ENCODE measurements at places on chromosomes 11 and 22.

DNA sequence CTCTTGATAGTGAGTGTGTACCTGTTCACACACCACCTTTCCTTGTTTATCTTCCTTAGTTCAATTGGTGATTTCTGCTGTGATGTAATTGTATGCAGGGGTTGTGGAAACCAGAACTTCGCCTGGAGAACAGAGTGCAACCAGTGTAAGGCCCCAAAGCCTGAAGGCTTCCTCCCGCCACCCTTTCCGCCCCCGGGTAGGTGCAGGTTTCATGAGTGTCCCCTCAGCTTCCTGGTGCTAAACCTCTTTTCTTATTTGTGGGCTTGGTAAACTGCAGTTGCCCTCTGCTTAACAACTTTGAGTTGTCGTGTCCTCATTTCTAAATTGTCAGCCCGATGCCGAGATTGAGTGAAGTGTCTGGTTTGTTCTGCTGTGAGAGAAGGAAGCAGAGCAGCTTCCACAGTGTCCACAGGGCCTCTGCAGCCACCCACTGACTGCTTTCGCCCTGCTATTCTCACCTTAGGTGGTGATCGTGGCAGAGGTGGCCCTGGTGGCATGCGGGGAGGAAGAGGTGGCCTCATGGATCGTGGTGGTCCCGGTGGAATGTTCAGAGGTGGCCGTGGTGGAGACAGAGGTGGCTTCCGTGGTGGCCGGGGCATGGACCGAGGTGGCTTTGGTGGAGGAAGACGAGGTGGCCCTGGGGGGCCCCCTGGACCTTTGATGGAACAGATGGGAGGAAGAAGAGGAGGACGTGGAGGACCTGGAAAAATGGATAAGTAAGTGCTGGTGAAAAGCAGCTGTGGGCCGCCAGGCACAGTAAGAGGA lies 7.1 kb upstream of the GAS2L1 start:
- DNase-seq, result no peak

- no peak for DNase-seq
Measured at GRCh38 chr11:133828871-133829270, 16.4 kb downstream of the SPATA19 start.

DNA sequence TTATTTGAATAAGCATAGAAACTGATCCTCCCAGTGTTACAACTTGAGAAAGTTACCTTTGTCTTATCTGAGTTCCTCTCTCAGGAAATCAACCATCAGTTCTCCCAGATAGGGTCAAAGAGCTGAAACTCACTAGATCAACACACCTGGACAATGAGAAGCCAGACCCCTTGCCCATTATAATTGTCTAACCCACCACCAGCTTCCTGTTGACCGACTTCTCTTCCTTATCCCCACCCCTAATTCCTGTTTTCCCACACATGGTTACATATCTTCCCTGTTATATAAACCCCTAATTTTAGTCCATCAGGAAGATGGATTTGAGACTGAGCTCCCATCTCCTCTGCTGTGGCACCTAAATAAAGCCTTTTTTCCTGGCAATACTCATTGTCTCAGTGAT lies 6.9 kb downstream of the SLC5A4 start:
- no peak for DNase-seq

DNA sequence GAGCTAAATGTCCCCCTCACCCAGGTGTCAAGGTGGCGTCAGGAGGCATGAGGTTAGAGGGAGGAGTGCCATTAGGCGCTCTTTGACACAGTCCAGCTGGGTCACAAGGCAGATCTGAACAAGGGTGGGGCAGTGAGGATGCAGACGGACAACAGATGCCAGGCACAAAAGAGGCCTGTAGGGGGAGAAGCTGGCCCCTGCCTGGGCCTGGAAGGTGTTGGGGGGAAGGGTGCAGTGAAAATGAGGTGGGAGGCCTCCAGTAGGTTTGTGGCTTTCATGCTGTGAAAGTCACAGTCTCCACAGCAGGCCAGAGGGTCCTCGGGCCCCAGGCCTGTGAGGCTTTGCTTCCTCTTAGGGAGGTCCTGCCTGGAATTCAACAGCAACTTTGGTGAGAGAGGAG lies 85.0 kb upstream of the PLET1 start:
- DNase-seq, result no peak

GRCh38 chr11:99424313-99425084 lies 403.8 kb downstream of the CNTN5 start:
- DNase-seq, result no peak

DNA sequence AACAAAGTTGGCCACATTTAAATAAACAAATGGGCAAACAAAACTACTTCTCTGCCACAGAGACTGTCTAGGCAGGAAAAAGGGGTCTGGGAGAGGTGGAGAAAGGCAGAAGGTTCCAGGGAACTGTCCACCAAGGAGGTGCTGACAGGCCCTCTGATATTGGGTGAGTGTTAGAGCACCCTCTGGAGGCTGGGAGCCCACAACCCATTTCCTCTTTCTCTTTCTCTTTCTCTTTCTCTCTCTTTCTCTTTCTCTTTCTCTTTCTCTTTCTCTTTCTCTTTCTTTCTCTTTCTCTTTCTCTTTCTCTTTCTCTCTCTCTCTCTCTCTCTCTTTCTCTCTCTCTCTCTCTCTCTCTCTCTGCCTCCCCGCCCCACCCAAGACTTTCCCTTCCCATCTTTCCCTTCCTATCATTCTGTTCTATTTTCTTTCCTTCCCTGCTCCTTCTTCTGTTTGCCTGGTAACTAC lies 912.8 kb downstream of the DLG2 start:
- peak; percentile 5 for DNase-seq

DNA sequence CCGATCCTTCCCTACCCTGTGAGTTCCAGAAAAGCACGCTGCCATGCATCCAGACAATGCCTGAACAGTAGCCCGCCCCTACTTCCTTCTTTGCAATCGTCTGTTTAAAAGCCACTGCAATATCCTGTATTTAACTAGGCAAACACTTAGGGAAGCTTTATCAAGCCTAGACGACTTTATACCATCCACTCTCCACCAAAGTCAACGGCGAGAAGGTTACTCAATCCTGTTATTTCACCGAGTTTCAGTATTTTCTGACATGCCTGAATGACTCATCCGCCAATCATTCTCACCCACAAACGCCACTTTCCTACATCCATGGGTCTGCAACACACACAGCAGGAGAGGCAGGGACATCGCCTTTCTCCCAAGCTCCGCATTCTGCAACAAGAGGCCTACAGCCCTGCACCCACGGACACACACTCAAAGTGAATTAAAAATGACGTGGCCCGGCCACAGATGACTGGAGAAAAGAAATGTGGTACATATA lies 9.3 kb downstream of the CELSR1 start:
- DNase-seq, result no peak

GRCh38 chr11:40732132-40732531 lies 727.3 kb downstream of the LRRC4C start:
- DNase-seq, result no peak

- DNase-seq, result no peak
Measured at GRCh38 chr22:44383652-44384562, 71.2 kb upstream of the SHISAL1 start.

- DNase-seq, result no peak
Measured at GRCh38 chr11:15258433-15259165, 143.9 kb downstream of the INSC start.

DNA sequence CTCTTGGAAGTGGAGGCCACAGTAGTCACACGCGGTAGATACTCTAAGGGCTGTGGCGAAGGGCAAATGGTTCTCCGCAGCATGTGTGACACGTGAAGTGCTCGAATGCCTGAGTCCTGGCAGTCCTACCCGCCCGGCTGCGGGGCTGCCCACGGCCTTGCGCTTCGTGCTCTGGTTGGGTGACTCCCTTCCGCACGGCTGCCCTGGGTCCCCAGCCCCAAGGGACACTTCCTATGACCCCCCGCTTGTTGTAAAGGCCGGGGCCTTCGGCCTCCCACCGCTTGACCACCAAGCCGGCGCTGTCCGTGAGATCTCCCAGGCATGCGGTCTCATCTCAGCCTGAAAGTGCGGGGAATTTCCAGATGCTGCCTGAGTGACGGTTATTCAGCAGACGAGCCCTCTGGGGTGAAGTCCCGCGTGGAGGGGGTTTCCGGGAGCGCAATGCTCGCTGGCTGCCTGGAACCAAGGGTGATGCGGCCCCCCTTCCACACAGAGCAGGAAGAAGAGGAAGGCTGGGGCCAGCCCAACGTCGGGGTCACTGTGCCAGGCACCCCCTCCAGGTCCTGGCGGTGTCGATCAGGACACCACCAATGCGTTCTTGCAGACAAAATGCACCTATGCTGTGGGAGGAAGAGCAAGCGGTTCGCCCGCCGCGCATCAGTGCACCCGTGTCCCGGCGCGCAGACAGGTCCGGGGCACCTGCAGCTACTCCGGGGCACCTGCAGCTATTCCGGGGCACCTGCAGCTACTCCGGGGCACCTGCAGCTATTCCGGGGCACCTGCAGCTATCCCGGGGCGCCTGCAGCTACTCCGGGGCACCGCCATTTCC lies 171.2 kb downstream of the OPCML start:
- DNase-seq, result no peak

GRCh38 chr11:33362051-33362910 lies 105.1 kb downstream of the HIPK3 start:
- no peak for DNase-seq

All from CMK (cell line).